ENCODE measurements at places on chromosomes 6 and 20.
A peak's percentile ranks its signal among the peaks of the same experiment; 100 is the strongest.

DNA sequence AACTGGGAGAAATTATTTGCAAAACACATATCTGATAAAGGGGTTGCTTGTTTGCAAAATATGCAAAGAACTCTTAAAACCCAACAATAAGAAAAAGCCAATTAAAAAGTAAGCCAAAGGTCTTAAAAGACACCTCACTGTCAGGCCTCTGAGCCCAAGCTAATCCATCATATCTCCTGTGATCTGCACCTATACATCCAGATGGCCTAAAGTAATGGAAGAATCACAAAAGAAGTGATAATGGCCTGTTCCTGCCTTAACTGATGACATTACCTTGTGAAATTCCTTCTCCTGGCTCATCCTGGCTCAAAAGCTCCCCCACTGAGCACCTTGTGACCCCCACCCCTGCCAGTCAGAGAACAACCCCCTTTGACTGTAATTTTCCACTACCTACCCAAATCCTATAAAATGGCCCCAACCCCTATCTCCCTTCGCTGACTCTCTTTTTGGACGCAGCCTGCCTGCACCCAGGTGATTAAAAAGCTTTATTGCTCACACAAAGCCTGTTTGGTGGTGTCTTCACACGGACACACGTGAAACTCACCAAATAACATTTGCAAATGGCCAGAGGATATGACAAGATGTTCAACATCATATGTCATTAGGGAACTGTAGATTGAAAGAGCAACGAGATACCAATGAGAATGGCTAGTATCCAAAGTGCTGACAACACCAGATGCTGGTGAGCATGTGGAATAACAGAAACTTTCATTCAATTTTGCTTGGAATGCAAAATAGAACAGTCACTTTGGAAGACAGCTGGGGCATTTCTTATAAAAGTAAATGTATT is 565.0 kb upstream of the ADGRB3 start:
- H3K4me3 ChIP-seq = no peak overlapping the region
- no peaks in the 10 kb centered on the region for H3K36me3 ChIP-seq
- no peaks in the 10 kb centered on the region for H3K27me3 ChIP-seq
- no peak overlapping the region for H3K27ac ChIP-seq
- no peaks in the 10 kb centered on the region for H3K4me1 ChIP-seq

- H3K4me1 ChIP-seq = no peaks in the 10 kb centered on the region
- no peak overlapping the region for H3K4me3 ChIP-seq
Measured at GRCh38 chr6:79064635-79065034, 13.4 kb downstream of the PHIP start.

- no peak overlapping the region for H3K4me3 ChIP-seq
- H3K27me3 ChIP-seq = no peaks in the 10 kb centered on the region
- no peaks in the 10 kb centered on the region for H3K36me3 ChIP-seq
- peaks cover 8% of the 10 kb centered on the region for H3K4me1 ChIP-seq
- no peak for DNase-seq
Measured at GRCh38 chr20:33914919-33915318, 78.8 kb upstream of the RALY start.

GRCh38 chr6:142756215-142756630 is 188.8 kb downstream of the HIVEP2 start:
- no peaks in the 10 kb centered on the region for H3K4me1 ChIP-seq
- DNase-seq = no peak
- H3K36me3 ChIP-seq = peaks cover 67% of the 10 kb centered on the region
- no peak overlapping the region for H3K4me3 ChIP-seq
- no peak overlapping the region for H3K27ac ChIP-seq

DNA sequence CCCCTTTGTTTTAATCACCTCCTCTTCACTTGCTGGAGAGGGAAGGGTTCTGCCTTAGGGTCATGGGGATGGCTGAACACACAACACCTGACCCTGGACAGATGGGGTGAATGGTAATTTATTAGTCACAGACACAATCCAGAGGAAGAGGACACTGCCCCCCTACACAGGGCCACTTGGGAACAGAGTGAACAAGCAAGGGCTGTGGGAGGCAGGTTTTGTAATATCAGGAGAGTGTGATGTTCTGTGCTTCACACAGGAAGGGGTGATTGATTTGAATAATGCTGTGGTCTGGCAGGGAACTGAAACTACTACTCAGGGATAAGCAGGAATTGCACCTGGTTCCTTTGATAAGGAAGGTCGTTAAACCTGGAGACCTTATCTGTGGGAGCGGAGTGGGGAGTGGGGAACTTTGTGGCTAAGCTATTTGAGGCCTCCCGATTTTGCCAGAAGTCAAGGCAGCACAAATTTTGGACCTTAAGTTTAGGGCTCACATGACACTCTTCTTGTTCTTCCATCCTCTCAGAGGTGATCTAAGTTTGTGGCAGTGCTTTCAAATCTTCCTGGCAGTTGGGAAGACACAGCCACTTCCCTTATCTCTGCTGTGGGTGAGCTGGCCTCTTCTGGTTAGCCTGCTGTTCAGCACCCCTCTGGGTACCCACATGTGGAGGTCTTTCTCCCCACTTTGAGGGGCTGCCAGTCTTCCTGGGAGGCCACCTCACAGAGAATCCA is 77.8 kb downstream of the CD164 start:
- no peak overlapping the region for H3K4me3 ChIP-seq
- peak overlapping the region; percentile 84 for H3K27ac ChIP-seq
- no peaks in the 10 kb centered on the region for H3K36me3 ChIP-seq
- H3K27me3 ChIP-seq = no peaks in the 10 kb centered on the region
- H3K4me1 ChIP-seq = peaks cover 36% of the 10 kb centered on the region

DNA sequence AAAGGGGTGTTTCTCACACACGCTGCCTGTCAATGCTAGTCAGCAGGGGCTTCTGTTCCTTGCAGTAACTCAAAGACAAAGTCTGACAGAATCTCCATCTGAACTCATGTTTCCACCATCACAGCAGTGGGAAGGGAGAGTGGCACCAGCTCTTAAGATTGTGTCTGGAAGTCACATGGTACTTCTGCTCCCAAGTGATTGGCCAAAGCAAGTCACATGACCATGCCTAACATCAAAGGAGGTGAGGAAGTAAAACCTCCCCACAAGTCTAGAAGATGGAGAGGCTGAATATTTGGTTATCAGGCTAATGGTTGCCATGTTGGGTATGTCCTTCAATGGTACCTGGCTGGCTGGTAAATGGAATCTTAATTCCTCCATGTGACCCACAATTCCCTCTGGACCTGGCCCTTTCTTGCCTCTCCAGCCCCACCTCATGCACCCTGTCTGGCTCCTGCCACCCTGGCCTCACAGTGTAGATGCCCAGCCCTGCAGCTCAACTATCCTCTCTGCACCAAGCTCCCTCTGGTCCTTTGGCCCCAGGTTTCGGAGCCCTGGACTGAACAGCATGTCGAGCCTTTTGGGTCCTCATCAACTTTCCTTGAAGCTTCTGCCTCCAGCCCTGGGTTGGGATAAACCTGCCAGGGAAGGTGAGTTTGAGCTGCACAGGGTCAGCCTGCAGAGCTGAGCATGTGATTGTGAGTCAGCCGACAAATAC is 51.0 kb upstream of the PMEPA1 start:
- no peaks in the 10 kb centered on the region for H3K36me3 ChIP-seq
- H3K4me1 ChIP-seq = peaks cover 4% of the 10 kb centered on the region
- H3K4me3 ChIP-seq = no peak overlapping the region
- DNase-seq = peak; percentile 37
- H3K27me3 ChIP-seq = no peaks in the 10 kb centered on the region
- H3K27ac ChIP-seq = no peak overlapping the region

GRCh38 chr20:60584221-60584620 is 626.0 kb downstream of the CDH26 start:
- no peaks in the 10 kb centered on the region for H3K36me3 ChIP-seq
- no peak overlapping the region for H3K4me3 ChIP-seq
- H3K4me1 ChIP-seq = no peaks in the 10 kb centered on the region
- DNase-seq = no peak
- no peaks in the 10 kb centered on the region for H3K27me3 ChIP-seq

DNA sequence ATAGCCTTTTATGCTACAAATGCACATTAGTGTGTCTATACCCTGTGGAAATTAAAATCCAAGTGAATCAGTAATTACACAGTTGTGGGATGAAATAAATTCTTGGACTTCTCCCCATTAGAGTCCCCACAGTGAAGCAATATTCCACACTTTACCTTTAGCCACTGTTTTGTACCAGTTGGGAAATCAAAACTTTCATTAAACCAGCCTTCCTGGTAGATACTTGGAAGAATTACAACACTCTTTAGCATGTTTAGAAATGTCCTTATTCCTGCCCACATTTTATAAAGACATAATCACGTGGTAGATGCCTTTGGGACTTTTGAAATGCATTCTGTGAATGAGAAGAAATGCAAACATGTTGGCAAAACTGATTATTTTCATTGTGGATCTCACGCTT is 49.0 kb upstream of the ANKEF1 start:
- H3K27ac ChIP-seq = no peak overlapping the region
- peaks cover 8% of the 10 kb centered on the region for H3K4me1 ChIP-seq
- DNase-seq = no peak
- no peaks in the 10 kb centered on the region for H3K36me3 ChIP-seq

DNA sequence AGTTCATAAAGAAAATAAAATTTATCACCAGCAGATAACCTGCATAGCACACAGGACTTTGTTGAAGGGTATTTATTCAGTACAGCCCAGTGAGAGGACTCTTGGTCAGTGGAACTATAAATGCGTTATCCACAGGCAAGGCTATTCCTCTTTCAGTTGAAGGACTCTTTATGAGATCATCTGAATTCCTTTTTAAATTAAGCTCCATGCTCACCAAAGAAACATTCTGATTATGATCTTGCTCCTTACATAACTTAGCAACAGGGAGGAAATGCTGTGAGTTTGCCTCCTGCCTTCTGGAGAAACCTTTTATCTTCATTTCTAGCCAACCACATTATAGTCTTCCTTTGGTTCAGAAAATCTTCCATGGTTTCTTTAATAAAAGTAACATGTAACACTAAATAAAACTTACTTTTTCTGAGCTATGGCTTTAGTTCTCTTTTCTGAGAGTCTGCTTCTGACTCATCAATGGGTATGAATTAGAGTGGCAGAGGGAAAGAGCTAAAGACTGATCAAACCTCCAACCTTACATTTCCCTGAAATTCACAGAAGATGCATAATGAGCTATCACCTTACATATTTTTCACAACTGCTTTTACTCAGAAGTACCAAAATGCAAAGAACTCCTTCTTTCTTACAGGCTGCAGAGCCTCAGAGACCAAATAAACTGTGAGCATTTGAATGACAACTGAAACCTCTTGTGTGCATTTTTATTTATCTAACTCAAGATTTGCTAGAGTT is 267.2 kb downstream of the ADGRG6 start:
- H3K4me3 ChIP-seq = no peak overlapping the region
- no peaks in the 10 kb centered on the region for H3K27me3 ChIP-seq
- peak overlapping the region; percentile 10 for H3K27ac ChIP-seq
- no peaks in the 10 kb centered on the region for H3K36me3 ChIP-seq
- peaks cover 43% of the 10 kb centered on the region for H3K4me1 ChIP-seq

GRCh38 chr20:9628141-9628540 is 113.8 kb downstream of the LAMP5 start:
- H3K4me1 ChIP-seq = no peaks in the 10 kb centered on the region
- no peak overlapping the region for H3K27ac ChIP-seq
- H3K36me3 ChIP-seq = no peaks in the 10 kb centered on the region

- H3K36me3 ChIP-seq = no peaks in the 10 kb centered on the region
- no peaks in the 10 kb centered on the region for H3K4me1 ChIP-seq
- no peaks in the 10 kb centered on the region for H3K27me3 ChIP-seq
- no peak for DNase-seq
Measured at GRCh38 chr6:25042984-25043725, 107.4 kb upstream of the RIPOR2 start.

- H3K27me3 ChIP-seq = no peaks in the 10 kb centered on the region
- H3K27ac ChIP-seq = no peak overlapping the region
- no peaks in the 10 kb centered on the region for H3K36me3 ChIP-seq
- no peaks in the 10 kb centered on the region for H3K4me1 ChIP-seq
- no peak overlapping the region for H3K4me3 ChIP-seq
Measured at GRCh38 chr20:51387125-51387875, 155.2 kb downstream of the NFATC2 start.

GRCh38 chr6:35624341-35625070 is 64.2 kb downstream of the FKBP5 start:
- DNase-seq = no peak
- peaks cover 98% of the 10 kb centered on the region for H3K36me3 ChIP-seq
- H3K27me3 ChIP-seq = no peaks in the 10 kb centered on the region
- peak overlapping the region; percentile 9 for H3K27ac ChIP-seq
- no peak overlapping the region for H3K4me3 ChIP-seq

DNA sequence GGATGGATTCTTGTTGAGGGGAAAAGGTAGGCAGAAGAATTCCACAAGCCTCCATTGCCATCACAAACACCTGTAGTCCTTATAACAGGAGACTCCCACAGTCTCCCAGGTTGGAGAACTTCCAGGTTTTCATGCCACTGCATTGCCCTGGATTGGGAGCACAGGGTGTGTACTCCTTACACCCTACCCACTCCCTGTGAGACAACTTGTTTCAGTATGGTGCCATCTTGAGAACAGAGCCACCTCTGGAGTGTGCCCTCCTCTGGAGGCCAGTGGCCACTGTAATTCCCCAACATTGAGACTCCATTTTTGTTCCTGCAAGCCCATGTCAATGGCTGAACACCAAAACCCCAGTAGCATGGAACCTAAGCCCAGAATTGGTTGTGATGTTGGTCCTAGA is 123.5 kb upstream of the LAMA2 start:
- H3K27me3 ChIP-seq = no peaks in the 10 kb centered on the region
- H3K36me3 ChIP-seq = no peaks in the 10 kb centered on the region
- no peak for DNase-seq
- no peak overlapping the region for H3K27ac ChIP-seq

DNA sequence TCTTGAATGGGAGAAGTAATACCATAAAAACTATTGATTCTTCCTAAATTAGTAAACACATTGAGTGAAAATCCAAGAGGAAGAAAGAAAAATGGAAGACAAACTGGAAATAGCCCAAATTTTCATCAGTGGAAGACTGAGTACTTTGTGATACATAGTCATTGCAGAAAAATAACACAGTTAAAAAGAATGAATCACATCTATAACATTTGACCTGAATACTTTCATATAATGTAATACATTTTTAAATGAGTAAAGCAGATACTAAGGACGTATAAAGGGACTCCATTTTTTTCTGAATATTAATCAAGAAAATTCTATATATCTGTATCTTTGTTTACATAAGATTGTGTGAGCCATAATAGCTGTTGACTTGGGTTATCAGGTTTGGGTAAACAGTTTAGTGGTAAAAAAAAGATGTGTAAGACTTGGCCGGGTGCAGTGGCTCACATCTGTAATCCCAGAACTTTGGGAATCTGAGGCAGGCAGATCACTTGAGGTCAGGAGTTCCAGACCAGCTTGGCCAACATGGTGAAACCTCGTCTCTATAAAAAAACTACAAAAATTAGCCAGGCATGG is 4.3 kb upstream of the SLC17A2 start:
- no peak overlapping the region for H3K4me3 ChIP-seq
- no peak for DNase-seq
- H3K4me1 ChIP-seq = no peaks in the 10 kb centered on the region
- no peak overlapping the region for H3K27ac ChIP-seq
- no peaks in the 10 kb centered on the region for H3K36me3 ChIP-seq

DNA sequence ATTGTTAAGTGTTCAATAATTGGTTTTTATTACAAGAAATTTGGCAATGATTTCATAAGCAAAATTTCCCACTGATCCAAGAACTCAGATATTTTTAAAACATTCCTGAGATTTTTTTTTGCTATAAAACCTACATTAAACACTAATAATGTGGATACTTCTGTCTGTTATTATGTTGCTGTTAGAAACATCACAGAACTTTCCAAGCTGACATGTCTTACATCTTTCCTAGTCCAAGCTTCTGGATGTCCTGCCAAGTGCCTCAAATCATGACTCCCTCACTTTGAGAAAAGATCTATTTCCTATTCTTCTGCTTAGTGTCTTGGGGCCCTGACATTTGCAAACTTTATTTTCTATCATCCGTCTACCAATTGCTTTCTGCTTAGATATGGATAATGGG is 110.8 kb downstream of the RFPL4B start:
- H3K36me3 ChIP-seq = no peaks in the 10 kb centered on the region
- no peaks in the 10 kb centered on the region for H3K4me1 ChIP-seq
- H3K27me3 ChIP-seq = no peaks in the 10 kb centered on the region
- DNase-seq = no peak
- no peak overlapping the region for H3K4me3 ChIP-seq

Measured in tibial artery (tissue), 4 donors.